ENCODE measurements at places on chromosomes 3 and 15.

DNA sequence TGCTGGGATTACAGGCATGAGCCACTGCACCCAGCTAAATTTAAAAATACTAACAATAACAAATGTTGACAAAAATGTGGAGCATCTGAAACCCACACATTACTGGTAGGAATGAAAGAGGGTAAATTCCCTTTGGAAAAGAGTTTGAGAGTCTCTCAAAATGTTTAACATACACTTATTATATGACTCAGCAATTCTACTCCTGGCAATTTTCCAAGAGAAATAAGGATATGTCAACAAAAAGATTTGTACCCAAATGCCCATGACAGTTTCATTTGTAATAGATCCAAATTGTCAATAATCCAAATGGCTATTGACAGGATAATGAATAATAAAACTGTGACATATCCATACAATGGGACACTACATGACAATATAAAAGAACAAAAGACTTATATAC, 9.0 kb downstream of the HCLS1 start:
- DNase-seq = no peak

GRCh38 chr3:14861446-14862302, 42.9 kb downstream of the FGD5 start:
- no peak for DNase-seq

GRCh38 chr15:22989576-22990477, 9.7 kb upstream of the CYFIP1 start:
- no peak for DNase-seq

DNA sequence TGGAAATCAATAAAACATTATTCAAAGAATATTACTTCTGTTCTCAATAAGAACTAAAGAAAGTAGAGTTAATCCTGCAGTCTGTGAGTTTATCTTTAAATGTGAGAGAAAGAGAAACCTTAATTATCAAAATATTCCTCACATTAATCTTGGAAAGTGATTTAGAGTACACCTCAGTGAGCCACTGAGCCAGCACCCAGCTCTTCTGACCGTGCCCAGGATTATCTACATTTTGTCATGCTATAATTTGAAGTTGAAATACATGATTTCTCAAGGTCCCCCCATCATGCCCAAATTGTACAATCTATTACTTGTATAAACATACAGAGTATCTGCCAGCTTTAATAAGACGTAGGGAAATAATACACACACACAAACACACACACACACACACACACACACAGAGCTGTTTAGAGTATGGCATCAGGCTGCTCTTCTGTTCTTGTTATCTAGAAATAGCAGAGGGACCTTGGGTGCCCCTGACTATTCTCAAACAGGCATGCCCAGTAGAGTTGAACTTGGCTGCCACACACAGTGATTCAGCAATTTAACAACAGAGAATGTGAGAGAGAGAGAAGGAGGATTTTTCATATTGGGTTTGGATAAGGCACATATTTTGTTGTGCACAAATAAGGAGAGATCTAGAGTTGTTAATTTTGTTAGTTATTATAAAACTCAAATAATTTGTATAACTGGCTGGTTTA, 74.4 kb downstream of the P2RY1 start:
- DNase-seq = no peak

DNA sequence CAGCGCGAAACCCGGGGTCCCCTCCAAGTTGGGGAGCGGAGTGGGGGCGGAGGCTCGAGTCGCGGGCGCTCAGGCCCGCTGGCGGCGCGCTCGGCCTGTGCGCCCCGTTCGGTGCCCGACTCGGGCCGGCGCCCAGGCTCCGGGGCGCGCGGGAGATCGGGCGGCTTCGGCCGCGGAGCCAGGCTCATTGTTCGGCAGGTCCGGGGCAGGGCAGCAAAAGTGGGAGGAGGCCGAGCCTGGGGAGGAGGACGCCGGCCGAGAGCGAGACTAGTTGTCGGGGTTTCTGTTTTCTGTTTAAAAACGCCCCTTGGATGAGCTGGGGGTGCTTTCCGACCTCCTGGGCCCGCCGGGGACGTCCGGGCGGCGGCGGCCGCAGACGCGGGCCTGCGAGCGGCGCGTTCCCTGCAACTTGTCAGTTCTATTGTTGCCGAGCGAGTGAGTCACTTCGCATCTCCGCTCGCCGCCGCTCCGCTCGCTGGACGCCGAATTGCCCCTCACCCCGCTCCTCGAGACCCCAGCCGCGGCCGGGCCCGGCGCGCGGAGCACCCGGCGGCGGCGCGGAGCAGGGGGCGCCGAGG, 676 bp downstream of the TCF12 start:
- peak; percentile 84 for DNase-seq

- no peak for DNase-seq
These were observed 65.7 kb upstream of the CHMP2B start for GRCh38 chr3:87161417-87161816.
